ENCODE measurements at places on chromosomes 2 and 18.

DNA sequence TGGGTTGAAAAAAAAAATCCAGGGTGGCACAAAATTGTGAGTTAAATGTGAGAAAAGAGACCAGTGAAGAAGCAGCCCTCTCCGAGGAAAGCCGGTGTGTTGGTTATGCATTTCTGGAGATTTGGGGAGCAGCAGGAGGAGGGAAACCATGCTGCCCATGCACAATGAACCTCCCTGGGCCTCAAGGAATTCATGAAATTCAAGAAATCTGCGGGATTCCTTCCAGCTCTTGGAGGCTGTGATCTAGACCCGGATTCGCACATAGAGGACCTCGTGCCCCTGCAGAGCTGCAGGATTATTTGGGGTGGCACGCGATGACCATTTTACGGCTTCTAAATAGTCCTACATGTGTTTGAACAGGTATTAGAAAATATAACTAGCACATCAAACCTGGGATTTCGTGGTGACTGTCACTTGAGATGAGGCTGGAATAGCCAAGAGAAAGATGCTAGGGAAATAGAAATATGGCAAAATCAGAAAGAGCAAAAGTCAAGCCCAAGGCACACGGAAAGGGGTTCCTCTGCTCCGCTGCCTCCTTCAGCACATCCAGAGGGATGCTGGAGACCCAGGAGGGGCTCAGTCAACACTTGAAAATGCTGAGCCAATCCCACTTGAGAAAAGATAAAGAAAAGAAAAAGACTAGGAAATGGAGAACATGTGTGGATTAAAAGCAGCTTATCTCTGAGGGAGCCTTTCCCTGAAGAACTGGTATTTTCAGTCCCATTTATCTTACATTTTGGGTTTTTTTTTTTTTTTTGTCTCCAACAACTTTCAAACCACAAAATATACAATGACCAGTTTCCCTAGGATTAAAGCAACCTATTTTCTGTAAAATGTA lies 22.0 kb downstream of the KCTD1 start:
- no peak for DNase-seq

GRCh38 chr2:134540990-134541389 lies 177.8 kb downstream of the TMEM163 start:
- DNase-seq: no peak

DNA sequence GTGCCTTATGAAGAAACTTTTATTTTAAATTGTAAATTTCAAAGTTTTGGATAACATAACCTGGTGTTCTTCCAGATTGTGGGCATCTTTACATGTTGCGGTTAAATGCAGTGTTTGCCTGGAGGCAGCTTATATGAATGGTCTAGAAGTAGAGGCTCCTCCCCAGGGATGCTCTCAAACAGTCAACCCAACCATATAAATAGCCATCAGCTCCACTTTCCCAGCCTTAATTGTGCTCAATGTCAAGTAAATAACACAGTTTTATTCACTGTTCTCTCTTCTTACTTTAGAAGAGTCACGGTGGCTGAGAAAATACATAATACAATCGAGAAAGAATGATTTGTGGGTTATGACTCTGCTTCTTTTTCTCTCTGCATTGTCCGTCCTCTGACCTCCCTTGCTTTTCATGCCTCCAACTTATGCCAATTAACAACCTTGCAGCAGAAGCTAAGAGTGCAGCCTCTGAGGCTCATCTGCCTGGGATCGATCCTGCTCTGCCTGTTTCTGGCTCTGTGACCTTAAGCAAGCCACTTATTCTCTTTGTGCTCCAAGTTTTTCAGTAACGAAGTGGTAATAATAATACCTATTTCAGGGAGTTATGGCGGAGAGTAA lies 100.3 kb downstream of the DAW1 start:
- no peak for DNase-seq

DNA sequence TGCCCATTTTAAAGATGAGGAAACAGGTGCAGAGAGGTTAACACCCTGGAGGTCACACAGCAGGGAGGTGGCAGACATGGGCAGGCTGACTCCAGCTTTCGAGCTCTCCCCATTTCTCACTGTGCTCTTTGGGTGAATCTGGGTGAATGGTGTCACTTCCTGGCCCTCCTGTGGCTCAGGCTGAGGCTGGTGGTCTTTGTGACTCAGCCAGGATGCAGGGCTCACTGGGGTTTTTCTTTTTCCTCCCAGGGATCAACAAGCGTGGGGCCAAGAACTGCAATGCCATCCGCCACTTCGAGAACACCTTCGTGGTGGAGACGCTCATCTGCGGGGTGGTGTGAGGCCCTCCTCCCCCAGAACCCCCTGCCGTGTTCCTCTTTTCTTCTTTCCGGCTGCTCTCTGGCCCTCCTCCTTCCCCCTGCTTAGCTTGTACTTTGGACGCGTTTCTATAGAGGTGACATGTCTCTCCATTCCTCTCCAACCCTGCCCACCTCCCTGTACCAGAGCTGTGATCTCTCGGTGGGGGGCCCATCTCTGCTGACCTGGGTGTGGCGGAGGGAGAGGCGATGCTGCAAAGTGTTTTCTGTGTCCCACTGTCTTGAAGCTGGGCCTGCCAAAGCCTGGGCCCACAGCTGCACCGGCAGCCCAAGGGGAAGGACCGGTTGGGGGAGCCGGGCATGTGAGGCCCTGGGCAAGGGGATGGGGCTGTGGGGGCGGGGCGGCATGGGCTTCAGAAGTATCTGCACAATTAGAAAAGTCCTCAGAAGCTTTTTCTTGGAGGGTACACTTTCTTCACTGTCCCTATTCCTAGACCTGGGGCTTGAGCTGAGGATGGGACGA lies 13.2 kb downstream of the ITM2C start:
- no peak for DNase-seq

DNA sequence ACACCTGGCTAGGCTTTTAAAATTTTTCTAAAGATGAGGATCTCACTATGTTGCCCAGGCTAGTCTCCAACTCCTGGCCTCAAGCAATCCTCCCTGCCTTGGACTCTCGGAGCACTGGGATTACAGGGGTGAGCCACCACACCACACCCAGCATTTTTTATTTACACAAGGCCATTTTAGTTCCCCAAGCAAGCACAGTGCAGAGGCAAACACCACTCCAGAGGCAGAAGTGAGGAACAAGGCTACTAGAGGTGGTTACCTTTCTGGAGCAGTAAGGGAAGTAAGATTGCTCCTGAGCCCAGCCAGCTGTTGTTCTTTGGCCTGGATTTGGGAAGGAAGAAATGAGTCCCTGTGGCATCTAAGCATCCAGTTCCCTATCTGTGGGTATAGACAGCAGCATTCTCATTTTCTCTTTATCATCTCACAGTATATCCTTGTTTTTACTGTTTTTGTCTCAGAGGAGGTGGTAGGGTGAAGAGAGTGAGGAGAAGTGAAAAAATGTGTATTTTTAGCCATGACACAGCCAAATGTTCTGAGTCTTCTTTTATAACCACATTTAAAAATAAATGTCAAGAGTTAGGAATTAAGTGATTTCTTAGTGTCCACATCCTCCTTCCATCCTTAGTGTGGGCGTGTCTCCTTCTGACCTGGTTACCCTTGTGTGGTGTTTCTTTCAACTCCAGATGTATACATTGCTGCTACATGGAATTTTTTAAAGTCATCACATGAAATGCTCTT lies 10.5 kb upstream of the TTC39C start:
- DNase-seq: no peak

DNA sequence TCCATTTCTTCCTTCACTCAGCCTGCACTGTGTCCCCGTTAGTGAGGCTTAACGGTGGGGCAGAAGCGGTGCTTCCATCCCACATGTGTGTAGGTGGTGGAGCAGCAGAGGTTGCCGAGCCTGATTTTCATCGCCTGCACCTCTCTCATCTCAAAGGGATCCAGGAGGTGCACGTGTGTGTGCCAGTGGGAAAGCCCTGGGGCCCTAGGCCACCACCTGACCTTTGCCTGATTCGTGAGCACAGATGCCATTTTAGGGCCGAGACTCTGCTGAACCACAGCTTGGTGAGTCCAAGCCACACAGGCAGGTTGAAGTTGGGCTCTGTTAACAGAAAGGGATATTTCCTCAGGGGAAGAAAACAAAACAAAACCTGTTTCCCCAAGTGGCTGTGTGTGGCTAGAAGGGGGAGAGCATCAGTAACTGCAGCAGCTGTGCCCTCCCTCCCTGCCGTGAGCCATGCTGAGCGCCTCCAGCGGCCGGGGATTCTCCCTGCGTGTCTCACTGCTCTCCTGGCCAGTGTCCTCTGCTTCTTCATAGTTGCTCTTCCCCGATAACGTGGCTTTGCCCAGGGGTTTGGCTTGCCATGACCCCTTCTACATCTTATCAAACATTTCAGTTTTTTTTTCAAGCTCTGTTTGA lies 81.5 kb downstream of the MAPRE2 start:
- DNase-seq: no peak

GRCh38 chr2:188410504-188411235 lies 119.0 kb downstream of the GULP1 start:
- no peak for DNase-seq

- no peak for DNase-seq
Measured at GRCh38 chr2:216698293-216698692, 2.9 kb upstream of the IGFBP5 start.

DNA sequence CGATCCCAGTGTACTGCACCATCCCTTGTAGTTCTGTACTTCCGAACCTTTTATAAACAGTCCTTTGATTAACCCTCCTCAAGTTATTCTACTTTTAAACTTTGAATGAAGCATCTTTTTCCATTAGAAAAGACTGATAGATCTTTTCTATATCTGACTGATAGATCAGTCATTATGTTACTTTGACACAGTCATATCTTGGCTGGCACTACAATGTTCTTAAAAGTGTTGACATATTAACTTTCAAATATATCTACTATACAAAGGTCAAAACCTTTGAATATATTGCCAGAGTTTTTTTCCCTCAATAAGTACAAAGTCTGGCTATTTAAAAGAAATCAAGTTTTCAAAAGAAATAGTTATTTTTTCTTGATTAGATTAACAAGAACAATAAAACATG lies 35.4 kb upstream of the NABP1 start:
- no peak for DNase-seq

DNA sequence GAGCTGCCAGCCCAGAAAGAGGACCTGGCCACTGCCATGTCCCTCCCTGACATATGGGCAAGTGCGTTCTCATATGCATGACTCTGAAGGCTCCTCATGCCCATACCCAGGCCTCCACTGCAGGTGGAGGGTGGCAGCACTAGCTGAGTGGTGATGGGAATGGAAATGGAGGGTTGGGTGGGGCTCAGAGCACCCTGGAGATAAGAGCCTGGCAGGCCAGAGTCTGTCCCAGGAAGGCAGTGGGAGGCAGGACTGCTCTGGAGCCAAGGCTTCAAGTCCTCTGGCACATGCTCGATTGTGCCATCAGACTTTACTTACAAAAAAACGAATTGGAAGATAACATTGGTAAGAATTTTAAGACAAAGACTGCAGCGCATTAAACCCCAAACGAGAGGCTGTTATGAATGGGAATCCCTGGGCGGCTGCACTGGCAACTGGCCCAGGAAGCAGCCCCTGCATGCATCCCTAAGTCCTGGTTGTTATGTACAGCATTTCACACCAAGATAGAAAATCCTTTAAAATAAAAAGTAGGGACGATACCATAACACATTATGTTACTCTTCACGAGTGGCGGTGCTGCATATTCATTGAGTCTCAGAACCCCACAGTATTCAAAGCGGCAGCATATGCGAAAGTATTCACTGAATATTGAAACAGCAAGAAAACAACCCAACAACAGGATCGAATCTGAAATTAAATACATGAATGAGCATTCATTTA lies 81.7 kb upstream of the FAM98A start:
- no peak for DNase-seq

DNA sequence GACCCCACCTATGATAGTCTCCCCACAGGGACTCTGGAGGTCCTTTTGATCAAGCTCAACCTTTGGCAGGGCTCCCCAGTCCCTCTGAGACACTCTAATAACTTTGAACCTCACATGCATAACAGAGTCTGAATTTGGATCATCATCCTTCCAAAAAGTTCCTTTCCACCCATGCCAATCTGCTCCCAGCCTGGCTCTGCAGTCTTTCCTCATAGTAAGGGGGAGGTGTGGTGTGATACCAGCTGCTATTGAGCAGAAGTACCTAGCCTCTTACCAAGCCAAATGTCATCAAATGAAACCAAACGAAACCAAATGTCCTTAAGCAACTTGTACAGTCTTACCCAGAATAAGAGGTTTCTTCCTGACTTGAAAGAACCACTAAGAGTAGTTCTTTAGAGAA lies 36.5 kb downstream of the DTNA start:
- DNase-seq: no peak

GRCh38 chr2:219648176-219648575 lies 20.7 kb downstream of the SLC4A3 start:
- no peak for DNase-seq

DNA sequence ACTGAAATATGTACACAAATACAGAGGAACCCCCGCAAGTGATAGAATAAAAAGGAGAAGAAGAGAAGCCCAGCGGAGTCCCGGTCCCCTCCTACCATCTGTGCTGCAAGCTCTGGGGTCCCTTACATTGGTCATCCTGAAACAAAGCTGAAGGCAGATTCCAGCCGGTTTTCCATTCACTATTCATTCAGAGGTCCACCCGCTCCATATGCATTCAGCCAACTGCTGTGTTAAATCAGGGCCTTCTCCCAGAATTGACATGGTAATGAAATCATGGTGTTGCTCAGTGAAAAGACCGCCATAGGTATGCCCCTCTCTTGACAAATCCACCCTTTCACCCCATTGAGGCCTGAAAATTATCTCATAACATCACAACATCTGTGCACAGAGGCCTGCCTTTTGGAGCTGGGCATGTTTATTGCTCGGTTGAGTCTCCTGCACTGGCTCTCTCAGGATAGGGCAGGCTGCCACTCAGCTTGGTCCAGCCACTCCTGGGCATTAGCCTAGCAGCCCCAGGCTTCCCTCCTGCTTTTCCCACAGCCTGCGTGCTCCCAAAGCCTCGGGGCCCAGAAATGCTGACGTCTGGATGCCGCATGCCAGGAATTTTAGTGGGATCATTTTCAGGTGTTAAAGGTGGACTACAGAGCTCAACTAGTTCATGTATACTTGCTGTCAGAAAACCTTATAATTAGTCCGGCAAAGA lies 39.3 kb upstream of the ID2 start:
- DNase-seq: no peak

GRCh38 chr2:143730953-143731260 lies 601.7 kb downstream of the ARHGAP15 start:
- DNase-seq: no peak

GRCh38 chr18:2910751-2911425 lies 64.1 kb downstream of the EMILIN2 start:
- DNase-seq: no peak

DNA sequence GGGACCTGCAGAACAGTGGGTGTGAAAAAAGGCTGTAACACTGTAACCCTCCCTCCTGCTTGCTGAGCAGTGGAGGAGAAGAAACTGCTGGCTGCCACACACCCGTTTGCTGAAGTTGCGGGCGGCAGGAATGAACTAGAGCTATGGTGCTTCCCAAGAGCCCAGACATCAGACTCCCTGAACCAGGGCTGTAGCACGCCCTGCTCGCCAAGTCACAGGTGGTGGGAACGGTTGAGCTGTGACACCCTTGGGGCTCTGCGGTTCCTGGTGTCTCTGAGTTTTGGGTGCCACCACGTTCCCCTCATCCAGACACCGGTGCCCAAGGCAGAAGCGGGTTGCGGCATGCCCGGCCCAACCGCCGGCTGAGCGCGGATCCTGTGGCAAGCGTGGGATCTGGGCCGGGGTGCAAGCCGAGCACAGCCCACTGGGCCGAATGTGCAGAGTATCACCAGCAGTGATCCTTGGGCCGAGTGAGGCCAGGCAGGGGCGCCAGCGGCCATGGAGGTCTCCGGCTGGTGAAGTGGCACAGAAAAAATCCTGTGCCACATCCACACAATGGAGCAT lies 15.0 kb upstream of the ADI1 start:
- DNase-seq: no peak
